Breast epithelium (tissue), 4 donors: ENCODE measurements at places on chromosomes 4 and X. TPM values are rescaled to one million over a fixed set of nuclear protein-coding genes. Genes with fewer than 3 reads are reported as not detected.

ODAM gene
- not detected for total RNA-seq

USP11 gene
- 29.4 TPM for total RNA-seq

KLHL13 gene
- 21.3 TPM for total RNA-seq

CLDN34 gene
- total RNA-seq = not detected

GRCh38 chr4:177483760-177484159 is 41.5 kb upstream of the AGA start:
- DNase-seq = no peak

GRCh38 chr4:147971116-147971515 is 239.2 kb downstream of the ARHGAP10 start:
- DNase-seq = no peak

GRCh38 chrX:15391850-15392249 is 7.6 kb upstream of the VEGFD start:
- DNase-seq = no peak

- no peak for DNase-seq
Measured at GRCh38 chr4:31803526-31804195, 1083.5 kb downstream of the PCDH7 start.

DNA sequence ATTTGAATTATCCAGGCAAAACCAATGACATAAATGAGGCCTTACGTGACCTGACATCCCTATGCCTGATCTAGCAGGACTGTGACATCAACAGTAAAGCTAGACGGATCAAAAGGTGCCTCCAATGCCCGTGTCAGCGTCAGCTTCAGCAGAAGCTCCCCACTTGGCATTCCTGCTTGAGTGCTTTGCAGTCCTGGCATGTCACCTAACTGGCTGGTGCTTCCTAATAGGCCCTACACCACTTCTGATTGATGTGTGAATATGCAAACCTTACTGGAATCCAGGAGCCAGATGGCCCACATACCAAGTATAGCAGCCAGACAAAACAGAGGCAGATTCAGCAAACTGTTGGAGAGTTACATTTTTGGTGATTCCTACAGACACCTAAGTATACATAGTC is 224.2 kb downstream of the DMD start:
- no peak for DNase-seq

DNA sequence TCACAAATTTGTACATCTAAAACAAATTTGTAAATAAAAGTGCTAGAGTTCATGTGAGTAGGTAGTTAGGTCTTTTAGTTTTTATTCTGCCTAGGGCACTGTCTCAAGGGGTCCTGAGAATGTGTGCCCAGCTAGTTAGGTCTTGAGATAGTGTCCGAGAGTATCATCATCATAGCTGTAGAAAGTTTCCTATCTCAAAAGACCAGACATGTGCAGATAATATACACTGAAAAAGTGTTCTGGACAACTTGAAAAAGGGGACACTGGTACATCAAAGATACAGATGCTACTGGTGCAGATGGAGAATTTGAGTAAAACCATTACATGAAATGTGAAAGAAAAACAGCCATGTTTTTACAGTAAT is 1.8 kb upstream of the ZCCHC4 start:
- DNase-seq = no peak

DNA sequence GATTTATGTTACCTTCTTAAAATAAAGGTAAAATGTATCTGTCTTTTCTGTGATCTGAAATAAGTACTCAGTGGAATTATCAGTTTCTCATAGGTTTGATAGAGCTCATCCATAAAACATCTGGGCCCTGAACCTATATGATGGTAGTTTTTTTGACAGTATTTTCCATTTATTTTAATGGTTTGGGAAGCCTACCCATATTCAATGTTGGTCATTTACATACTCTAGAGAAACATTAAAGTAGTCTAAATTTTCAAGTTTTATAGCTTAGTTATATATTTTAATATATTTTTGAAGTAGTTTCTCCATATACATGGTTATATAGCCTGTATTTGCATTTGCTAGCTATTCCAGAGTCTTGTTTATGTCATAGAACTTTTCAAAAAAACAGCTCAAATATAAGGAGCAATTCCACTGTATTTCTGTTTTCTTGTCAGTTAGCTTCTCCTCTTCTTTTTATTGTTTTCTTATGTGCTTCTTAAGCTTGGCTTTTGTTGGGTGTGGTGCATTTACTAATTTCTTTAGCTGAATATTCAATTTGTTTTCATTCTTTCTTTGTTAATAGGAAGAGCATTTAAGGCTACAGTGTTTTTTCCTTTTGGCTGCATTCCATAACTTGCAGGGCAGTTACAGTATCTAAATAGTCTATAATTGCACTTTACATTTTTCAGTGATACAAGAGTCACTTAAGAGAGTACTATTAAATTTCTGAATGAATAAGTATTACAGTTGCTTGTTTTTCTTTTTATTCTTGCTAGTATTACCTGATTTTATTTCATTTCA is 181.4 kb downstream of the DKK2 start:
- no peak for DNase-seq

DNA sequence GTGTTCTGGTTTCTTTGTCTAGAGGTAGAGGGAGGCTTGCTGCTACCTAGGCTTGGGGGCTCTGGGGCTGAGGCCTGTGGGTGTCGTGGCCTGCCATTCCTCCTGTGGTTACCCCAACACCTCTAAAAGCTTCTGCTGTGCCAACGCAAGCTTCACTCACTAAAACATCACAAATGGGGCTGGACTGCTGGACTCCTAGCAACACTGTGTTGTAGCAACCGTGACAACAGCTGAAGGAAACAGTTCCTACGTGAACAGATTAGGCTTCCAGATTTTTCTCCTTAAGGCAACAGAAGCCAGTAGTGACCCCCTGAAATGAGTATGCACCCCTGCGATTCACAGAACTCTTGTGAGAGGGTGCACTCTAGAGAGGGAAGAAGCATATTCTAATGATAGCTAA is 138.3 kb upstream of the TEX13D start:
- no peak for DNase-seq

- DNase-seq = peak; percentile 23
Measured at GRCh38 chrX:56978172-56978571, 17.2 kb downstream of the SPIN3 start.

DNA sequence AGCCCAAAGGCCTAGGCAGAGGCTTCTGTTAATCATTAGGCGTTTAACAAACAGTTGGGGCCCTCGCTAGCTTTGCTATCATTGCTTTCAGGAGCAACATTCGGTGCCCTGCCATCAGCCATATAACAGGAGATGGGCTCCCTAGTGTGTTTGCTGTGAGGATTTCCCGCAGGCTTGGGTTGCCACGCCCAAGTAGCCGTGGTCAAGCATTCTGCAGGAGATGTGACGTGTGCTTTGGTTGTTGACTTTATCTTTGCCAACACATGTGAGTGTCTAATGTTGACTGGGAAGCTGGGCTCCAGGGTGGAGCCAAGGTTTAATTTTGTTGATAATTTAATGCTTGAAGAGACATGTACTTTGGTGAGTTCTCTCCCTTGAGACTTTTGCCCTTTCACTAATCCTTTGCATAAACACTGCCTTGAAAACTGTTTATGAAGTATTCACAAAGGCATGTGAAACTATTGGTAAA is 184.6 kb upstream of the KIT start:
- no peak for DNase-seq
